Dermis blood vessel endothelial cell (primary cell): ENCODE measurements at places on chromosomes 11 and 22. TPM values are rescaled to one million over a fixed set of nuclear protein-coding genes. Genes with fewer than 3 reads are reported as not detected.

The OR5B12 gene
- not detected in 2 replicates for total RNA-seq

The TSGA10IP gene
- not detected in 2 replicates for total RNA-seq

The KCNJ4 gene
- not detected in 2 replicates for total RNA-seq

The TYR gene
- total RNA-seq = not detected in 2 replicates

The NNMT gene
- total RNA-seq = 182 and 330 TPM in 2 replicates

The KIF18A gene
- 4.8 and 17.9 TPM in 2 replicates for total RNA-seq

The TECTA gene
- total RNA-seq = 0.42 and 0.51 TPM in 2 replicates

The CLTCL1 gene
- 4.2 and 4.9 TPM in 2 replicates for total RNA-seq

The CWC15 gene
- 38.0 and 40.8 TPM in 2 replicates for total RNA-seq

The SMTNL1 gene
- not detected in 2 replicates for total RNA-seq

The ABCC8 gene
- not detected in 2 replicates for total RNA-seq

The RIMBP3C gene
- total RNA-seq = 0.09 and 0.17 TPM in 2 replicates

The C11orf91 gene
- total RNA-seq = not detected in 2 replicates

The WT1 gene
- total RNA-seq = not detected in 2 replicates

The APOA4 gene
- not detected in 2 replicates for total RNA-seq

The HEPN1 gene
- not detected in 2 replicates for total RNA-seq

The HTR3A gene
- total RNA-seq = not detected in 2 replicates

The SLC7A4 gene
- total RNA-seq = not detected in 2 replicates

The ZNF214 gene
- 0.19 and 1.7 TPM in 2 replicates for total RNA-seq

The ARHGAP8 gene
- 0.09 TPM in 1 of 2 replicates, not detected in the other for total RNA-seq

The ACTN3 gene
- total RNA-seq = under 0.01 and 0.14 TPM in 2 replicates

The CLCF1 gene
- total RNA-seq = 2.0 and 3.0 TPM in 2 replicates

The NDUFC2 gene
- total RNA-seq = 67.6 and 105 TPM in 2 replicates

The SLC22A8 gene
- total RNA-seq = not detected in 2 replicates

The OR52A5 gene
- total RNA-seq = not detected in 2 replicates

The ELFN2 gene
- under 0.01 and 0.14 TPM in 2 replicates for total RNA-seq

The VSIG10L2 gene
- total RNA-seq = not detected in 2 replicates

The CCDC81 gene
- total RNA-seq = under 0.01 and 0.23 TPM in 2 replicates

The ESAM gene
- total RNA-seq = 84.4 and 95.4 TPM in 2 replicates

The ZBTB16 gene
- total RNA-seq = 23.1 and 34.7 TPM in 2 replicates

The GP1BB gene
- total RNA-seq = 5.3 and 5.4 TPM in 2 replicates

The GRK2 gene
- total RNA-seq = 40.0 and 56.8 TPM in 2 replicates

The MPPED1 gene
- total RNA-seq = not detected in 2 replicates

The EMID1 gene
- 2.9 and 6.1 TPM in 2 replicates for total RNA-seq

The RASGRP2 gene
- 2.0 and 2.9 TPM in 2 replicates for total RNA-seq

The DBX1 gene
- total RNA-seq = not detected in 2 replicates

The XKR3 gene
- not detected in 2 replicates for total RNA-seq

The TRPC6 gene
- total RNA-seq = 8.2 and 28.3 TPM in 2 replicates

The INPP5J gene
- 0.33 TPM in 1 of 2 replicates, not detected in the other for total RNA-seq

The PNPLA3 gene
- total RNA-seq = 1.0 and 2.7 TPM in 2 replicates

The OR4A16 gene
- not detected in 2 replicates for total RNA-seq

The TRIM51 gene
- total RNA-seq = not detected in 2 replicates

The OTOG gene
- total RNA-seq = not detected in 2 replicates

The ARHGAP20 gene
- 1.0 and 1.5 TPM in 2 replicates for total RNA-seq

The UBQLN3 gene
- not detected in 2 replicates for total RNA-seq

The CST6 gene
- 0.17 and 0.60 TPM in 2 replicates for total RNA-seq

The ART1 gene
- total RNA-seq = not detected in 2 replicates

The OR4A47 gene
- not detected in 2 replicates for total RNA-seq

The GPR137 gene
- 11.5 and 12.1 TPM in 2 replicates for total RNA-seq

The TMEM191C gene
- total RNA-seq = 0.60 and 0.68 TPM in 2 replicates

The CRYBB2 gene
- not detected in 2 replicates for total RNA-seq

The FAM227A gene
- total RNA-seq = 0.34 and 0.65 TPM in 2 replicates

The OVOL1 gene
- total RNA-seq = not detected in 2 replicates

The OR5AR1 gene
- total RNA-seq = not detected in 2 replicates

The ANKK1 gene
- total RNA-seq = not detected in 2 replicates
